ENCODE measurements at places on chromosomes 1 and 21.

GRCh38 chr1:114144016-114144415 lies 9.7 kb downstream of the SYT6 start:
- DNase-seq = no peak

DNA sequence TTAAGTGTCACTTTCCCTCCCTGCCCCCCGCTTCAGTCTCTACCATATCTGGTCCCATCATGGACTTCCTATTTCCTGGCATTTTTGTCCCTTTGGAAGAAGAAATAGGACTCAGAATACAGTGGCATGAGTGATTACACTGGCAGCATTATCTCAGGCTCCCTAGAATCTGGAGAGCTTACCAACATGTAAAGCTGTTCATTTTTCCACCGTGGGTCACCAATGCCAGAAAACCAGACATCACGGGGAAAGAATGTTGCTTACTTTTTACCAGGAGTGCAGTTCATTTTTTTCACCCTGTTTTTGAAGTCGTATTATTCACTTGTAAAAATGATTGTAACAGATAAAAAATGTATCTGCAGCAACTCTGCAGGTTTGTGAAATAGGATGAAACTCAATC lies 44.8 kb downstream of the BACH1 start:
- DNase-seq = no peak

DNA sequence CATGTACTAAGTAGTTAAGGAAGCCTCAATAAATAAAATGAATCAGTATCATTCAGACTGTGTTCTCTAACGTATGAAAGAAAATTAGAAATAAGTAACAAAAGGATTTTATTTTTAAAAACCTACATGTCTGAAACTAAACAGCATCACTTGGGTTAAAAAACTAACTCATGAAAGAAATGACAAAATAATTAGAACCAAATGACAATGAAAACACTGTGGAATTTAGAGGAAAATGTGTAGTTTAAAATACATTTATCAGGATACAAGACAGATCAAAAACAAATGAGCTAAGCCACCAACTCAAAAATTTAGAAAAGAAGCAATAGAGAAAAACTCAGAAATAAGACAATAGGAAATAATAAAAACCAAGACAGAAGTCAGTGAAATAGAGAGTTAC lies 108.7 kb downstream of the TENT5C start:
- no peak for DNase-seq

DNA sequence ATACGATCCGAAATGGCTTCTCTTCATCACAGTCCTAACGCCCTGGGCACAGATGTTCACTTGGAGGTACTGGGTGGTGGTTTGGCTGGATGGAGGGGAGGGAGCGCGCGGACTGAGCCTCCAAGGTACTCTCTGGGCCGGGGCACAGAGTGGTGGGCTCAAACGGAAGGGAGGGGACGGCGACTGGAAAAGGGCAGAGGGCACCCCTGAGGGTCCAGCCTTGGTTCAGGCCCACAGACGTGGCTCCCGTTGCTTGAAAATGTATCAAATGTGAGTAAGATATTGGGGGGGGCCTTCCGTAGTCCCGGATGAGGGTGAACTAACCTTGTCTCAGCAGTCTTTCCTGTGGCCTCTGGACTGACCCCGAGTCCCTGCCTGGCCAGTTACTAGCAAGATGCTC lies 463 bp downstream of the IL12RB2 start:
- DNase-seq = no peak

GRCh38 chr1:186615332-186615731 lies 64.9 kb downstream of the PTGS2 start:
- no peak for DNase-seq

- DNase-seq = no peak
Measured at GRCh38 chr1:29746076-29746665, 509.8 kb downstream of the PTPRU start.

GRCh38 chr1:18997508-18997907 lies 41.0 kb upstream of the IFFO2 start:
- DNase-seq = no peak

- no peak for DNase-seq
Measured at GRCh38 chr1:94590203-94591137, 48.9 kb upstream of the F3 start.

DNA sequence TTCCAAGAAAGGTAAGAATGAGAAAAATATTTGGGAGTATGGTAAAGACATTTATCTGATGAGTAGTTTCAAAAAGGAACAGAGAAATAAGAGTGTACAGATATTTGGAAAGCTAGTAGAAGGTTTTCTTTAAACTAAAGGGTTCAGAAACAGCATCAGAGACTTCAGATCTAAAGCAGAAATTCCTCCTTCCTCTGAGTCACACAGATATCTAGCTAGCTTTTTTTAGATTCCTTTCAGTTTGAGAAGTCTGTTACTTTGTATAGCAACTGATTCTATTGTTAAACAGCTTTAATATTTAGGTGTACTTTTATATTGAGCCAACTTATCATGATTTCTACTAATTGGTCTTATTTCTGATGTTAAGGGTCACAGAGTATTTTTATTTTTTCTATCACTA lies 4.7 kb downstream of the AMY2B start:
- DNase-seq = no peak

GRCh38 chr1:19400192-19400611 lies 85.1 kb downstream of the CAPZB start:
- DNase-seq = no peak

Measured in activated CD8-positive, alpha-beta memory T cell treated with anti-CD3 and anti-CD28 coated beads for 1 hour (primary cell).